ENCODE measurements at places on chromosomes 11 and 22. TPM values are rescaled to one million over a fixed set of nuclear protein-coding genes. Genes with fewer than 3 reads are reported as not detected.

GRCh38 chr11:70381872-70382861, 16.2 kb upstream of the CTTN start:
- no peak for DNase-seq

DNA sequence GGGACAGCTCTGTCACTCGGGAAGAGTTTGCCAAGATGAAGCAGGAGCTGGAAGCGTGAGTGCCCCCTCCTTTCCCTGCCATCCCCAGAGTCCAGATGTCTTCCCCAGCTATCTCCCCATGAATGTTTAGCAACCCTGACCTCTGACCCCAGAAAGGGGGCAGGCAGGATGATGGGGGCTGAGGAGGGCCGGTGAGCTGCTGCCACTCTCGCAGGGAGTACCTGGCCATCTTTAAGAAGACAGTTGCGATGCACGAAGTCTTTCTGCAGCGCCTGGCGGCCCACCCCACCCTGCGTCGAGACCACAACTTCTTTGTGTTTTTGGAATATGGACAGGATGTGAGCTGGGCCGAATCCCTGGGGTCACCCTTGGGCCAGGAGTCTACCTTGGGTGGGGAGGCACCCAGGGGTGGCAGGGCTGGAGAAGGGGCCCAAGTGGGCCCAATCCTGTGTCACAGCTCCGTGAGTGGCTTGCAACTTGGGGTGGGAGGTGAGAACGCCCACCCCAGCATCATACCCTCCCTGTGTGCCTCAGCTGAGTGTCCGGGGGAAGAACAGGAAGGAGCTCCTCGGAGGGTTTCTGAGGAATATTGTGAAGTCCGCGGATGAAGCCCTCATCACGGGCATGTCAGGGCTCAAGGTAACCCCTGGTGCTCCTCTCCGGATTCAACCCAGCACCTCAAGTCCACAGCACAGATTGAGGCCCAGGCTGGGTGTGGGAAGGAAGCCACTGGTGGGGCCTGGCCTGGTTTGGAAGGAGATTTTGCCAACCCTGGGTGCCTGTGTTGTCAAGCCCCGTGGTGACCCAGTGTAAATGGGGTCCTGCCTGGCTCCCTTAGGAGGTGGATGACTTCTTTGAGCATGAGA, 7.5 kb downstream of the CFL1 start:
- peak; percentile 72 for DNase-seq

DNA sequence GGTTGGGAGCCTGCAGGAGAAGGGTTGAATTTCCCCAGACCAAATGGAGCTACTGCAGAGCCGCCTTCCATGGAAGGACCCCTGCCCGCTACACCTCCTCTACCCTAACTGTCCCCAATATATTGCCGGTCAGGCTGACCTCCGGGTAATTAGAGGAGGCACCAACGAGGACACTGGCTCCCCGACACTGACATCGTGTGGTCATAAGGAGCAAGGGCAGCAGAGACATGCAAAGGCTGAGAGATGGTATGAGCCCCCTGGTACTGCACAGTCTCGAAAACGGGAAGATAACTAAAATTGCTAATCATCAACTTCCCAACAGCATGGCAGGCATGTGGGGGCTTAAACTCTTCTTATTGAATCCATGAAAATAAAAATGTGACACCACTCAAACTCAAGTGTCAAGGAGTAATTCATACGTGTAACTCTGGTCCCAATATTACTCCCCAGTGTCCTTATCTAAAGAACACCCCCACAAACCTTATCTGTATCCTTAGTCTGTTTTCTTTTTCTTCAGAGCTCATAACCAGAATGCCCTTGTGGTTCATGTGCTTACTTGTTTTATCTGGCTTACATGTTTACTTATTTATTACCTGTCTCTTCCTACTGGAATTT, 4.4 kb downstream of the CAVIN3 start:
- peak; percentile 87 for DNase-seq

- DNase-seq: no peak
These were observed 2.6 kb downstream of the KCNJ5 start for GRCh38 chr11:128893578-128894285.

DNA sequence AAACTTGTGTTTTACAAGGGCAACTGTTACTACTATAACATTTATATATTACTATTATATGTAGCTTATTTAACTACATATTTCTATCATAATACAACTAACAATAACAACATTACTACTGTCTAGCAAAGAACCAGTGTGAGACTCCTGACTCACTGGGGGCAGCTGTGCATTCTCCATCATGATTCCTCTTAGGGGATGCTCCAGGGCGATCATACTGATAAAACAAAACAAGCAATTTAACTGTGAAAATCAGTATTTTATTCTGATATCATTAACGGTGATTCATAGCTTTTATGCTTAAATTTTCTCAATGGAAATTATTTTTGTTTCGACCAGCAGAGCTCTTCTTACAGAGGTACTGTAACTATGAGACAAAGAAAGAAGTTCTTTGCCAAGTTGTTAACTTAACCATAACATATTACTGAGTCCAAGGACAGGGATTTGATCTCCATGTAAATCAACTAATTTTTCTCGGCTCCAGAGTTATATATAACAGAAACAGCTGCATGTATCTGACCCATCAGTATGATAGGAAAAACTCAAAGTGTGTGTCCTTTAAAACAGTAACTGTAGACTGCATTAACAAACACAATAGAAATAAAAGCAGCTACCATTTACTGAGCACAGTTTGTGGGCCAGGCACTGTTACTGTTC, 24.8 kb upstream of the FNBP4 start:
- DNase-seq: no peak

DNA sequence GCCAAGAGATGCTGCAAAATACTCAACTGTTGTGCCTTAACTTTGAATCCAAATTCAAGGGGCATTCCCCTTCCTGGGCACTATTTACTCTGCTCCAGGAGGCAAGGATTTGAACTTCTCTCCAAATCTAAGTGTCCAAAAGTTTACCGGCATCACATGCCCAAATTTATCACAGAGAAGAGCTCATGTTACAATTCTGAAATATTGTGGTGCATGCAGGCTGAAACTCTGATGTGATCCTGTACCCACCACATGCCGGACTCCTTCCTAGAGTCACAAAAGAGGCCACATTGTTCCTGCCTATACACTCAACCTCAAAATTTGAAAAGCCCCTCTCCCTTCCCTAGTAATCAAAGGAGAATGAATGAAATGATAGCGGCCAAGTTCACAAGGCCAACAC, 1.3 kb downstream of the TRAF6 start:
- DNase-seq: no peak

- no peak for DNase-seq
These were observed 943.9 kb downstream of the OPCML start for GRCh38 chr11:132588366-132588765.

GRCh38 chr11:27868226-27868625, 168.0 kb upstream of the BDNF start:
- DNase-seq: no peak

- no peak for DNase-seq
These were observed 18.8 kb upstream of the TSPAN18 start for GRCh38 chr11:44708009-44708408.

GRCh38 chr22:22431271-22432220, 77.0 kb downstream of the ZNF280B start:
- DNase-seq: no peak

GRCh38 chr11:8018484-8019313, 31.6 kb downstream of the EIF3F start:
- DNase-seq: peak; percentile 90

GRCh38 chr11:61954851-61955421, 4.8 kb downstream of the BEST1 start:
- peak; percentile 92 for DNase-seq

DNA sequence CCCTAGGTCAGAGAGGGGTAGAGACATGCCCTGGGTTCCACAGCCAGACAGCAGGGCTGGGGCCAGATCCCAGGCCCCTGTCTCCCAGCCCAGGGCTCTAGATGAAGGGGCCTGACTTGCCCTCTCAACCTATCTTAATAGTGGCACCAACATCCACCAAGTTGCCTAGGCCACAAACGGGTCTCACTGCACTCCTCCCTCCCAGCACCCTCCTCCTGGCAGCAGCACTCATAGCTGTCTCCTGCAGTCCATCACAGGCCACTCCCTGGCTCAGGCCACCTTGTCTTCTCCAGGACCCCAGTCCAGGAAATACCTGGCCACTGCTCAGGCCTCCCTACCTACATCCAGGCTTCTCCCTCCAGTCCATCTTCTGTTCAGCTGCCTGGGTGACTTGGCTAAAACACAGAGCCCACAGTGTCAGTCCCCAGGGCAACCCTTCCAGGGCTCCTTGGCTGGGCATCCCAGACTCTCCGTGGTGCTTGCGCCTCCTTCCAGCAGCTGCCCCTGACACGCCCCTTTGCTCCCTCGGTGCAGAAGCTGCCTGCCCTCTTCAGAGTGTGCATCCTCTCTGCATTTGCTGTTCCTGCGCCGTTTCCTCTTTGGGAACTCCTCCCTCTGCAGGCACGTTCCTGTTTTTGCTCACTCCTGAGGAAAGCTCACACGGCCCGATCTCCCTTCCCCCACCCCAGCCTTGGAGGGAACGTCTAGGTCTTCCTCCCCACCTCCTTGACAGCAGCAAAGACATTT, 40.5 kb downstream of the LRRC32 start:
- peak; percentile 91 for DNase-seq

DNA sequence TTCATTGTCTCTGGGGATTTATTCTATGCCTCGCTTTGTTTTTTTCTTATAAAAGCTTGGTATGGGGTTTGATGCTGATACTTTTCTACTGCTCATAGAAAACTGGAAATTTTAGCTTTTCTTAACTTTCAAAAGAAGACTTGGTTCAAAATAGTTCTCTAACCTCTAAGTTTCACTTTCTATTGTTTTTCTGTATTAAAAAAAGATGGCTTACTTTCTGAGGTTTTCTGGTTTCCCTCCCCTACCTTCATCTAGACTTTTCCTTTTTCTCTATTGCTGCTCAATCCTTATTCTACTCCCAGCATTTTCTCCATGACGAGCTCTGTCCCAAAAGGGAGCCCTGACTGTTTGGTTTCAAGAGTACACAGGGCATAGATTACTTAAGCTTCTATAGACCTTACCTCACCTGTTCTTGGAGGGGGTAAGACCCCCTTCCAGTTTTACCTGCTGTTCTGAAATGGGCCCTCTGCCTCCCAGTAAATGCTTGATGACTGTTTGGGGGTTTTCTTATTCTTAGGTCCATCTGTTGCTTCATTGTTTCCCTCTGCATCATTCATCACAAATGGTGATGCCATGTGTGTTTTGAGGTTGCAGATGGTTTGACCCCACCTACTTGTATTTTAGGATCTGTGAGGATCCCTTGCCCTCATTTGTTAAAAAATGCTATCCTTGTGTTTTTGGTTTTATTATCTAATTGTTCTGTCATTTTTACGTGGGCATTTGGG, 29.5 kb downstream of the DNHD1 start:
- DNase-seq: no peak

- DNase-seq: no peak
These were observed 143.2 kb downstream of the SBF2 start for GRCh38 chr11:10150800-10151199.

DNA sequence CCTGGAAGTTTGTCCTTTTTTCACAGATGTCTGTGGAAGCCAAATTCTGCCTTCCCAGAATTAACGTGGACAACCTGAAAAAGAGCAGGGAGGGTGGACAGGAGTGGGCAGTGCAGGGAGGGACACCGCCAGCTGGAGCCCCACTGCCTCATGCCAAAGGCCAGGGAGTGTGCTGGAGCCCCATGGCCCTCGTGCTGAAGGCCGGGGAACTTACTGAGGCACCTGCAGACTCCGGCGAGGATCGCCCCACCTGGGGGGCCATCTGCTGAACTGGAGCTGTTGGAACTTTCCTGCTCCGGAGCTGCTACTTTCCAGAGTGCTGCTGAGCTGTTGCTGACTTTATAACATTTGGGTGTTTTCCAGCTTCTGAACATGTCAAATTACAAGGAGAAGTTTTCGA, 35.2 kb downstream of the MOV10L1 start:
- DNase-seq: peak; percentile 71

- no peak for DNase-seq
These were observed 41.2 kb downstream of the IGLL5 start for GRCh38 chr22:22928666-22929380.

DNA sequence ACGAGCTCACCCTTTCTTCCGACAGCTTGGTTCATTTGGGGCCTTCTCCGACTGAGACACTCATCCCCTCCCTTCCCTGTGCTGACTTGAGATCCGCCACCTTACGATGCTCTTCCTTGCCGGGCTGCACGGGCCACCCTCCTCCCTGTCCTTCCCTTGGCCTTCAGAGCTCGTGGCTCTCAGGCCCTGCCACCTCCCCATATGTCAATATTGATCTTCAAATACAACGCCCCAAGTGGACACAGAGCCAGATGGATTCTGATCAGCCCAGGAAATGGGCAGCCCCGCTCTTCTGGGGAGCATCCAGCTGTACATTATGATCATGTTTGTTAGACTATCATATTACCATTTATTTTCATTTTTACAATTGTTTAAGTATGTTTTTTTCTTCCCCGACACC, 812.8 kb downstream of the TBC1D22A start:
- DNase-seq: peak; percentile 43

- DNase-seq: no peak
These were observed 74.5 kb upstream of the NCAM1 start for GRCh38 chr11:112886434-112887370.

- DNase-seq: peak; percentile 56
These were observed 53.5 kb downstream of the KCNJ4 start for GRCh38 chr22:38401336-38402084.

DNA sequence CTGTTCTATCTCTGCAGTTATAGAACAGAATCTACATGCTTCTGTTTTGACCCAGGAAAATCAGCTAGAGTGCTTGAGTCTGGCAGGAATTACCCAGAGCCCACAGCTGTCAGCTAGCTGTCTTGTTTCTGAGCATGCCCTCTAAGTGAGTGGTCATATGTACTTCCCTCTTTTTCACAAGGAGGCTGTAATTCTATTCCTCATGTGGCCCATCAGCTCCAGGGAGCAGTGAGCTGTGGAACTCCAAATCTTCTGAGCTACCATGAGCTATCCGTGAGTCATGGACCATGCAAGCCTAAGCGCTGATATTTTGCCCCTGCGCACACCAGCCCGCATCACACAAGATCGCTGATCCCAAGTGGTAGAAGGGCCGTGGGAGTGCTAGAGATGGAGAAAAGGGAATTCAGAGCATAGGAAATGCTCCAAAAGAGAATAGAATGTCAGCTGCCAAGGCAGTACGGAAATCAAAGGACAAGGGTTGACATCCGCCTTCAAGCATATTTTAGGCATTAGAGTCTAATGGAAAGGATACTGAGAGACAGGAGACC, 5.4 kb downstream of the FJX1 start:
- DNase-seq: no peak

- DNase-seq: peak; percentile 58
These were observed 3.2 kb downstream of the DERL3 start for GRCh38 chr22:23835484-23836144.

GRCh38 chr11:133844217-133844616, 1.1 kb downstream of the SPATA19 start:
- DNase-seq: no peak

TLCD5 gene
- total RNA-seq: 6.0 TPM

GTSE1 gene
- 0.48 TPM for total RNA-seq

SHANK2 gene
- 0.51 TPM for total RNA-seq

MS4A6E gene
- not detected for total RNA-seq

OR2AT4 gene
- not detected for total RNA-seq

ZFPL1 gene
- total RNA-seq: 26.9 TPM

ELFN2 gene
- 0.10 TPM for total RNA-seq

RIMBP3B gene
- 0.42 TPM for total RNA-seq

POLD4 gene
- 60.9 TPM for total RNA-seq

C22orf42 gene
- not detected for total RNA-seq

PATE4 gene
- not detected for total RNA-seq

All from posterior vena cava (tissue), 2 donors.